ENCODE measurements at places on chromosomes 16 and 17. TPM values are rescaled to one million over a fixed set of nuclear protein-coding genes. Genes with fewer than 3 reads are reported as not detected.

Gene ACAP1
- total RNA-seq: 4.0 TPM

Gene TMC8
- 2.0 TPM for total RNA-seq

Gene CD300H
- total RNA-seq: not detected

Gene GPR139
- total RNA-seq: not detected

Gene KRT12
- not detected for total RNA-seq

Gene PMFBP1
- total RNA-seq: not detected

Gene RCVRN
- total RNA-seq: not detected

Data from thyroid gland (tissue), 4 donors.